A549 (cell line): ENCODE measurements at places on chromosomes 5 and 9. TPM values are rescaled to one million over a fixed set of nuclear protein-coding genes. Genes with fewer than 3 reads are reported as not detected.

GRCh38 chr9:75893106-75893505 lies 2.6 kb downstream of the PCSK5 start:
- no peak for DNase-seq

DNA sequence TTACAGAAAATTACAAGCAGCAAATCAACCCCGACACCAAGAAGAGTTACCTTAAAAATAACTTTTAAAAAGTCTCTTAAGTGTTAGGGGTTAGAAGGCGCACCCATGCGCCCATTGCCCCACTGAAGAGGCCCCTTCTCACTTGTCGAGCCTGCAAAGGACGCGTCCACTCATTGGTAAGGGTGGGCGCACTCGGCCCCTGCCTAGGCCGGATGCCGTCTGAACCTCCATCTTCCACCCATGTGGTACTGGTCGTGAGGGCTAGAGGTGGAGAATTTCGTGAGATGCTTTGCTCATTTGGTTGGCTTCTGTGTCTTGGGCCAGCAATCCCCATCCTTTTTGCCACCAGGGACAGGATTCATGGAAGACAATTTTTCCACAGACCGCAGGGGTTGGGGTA lies 27.5 kb upstream of the LRRC14B start:
- DNase-seq = no peak

DNA sequence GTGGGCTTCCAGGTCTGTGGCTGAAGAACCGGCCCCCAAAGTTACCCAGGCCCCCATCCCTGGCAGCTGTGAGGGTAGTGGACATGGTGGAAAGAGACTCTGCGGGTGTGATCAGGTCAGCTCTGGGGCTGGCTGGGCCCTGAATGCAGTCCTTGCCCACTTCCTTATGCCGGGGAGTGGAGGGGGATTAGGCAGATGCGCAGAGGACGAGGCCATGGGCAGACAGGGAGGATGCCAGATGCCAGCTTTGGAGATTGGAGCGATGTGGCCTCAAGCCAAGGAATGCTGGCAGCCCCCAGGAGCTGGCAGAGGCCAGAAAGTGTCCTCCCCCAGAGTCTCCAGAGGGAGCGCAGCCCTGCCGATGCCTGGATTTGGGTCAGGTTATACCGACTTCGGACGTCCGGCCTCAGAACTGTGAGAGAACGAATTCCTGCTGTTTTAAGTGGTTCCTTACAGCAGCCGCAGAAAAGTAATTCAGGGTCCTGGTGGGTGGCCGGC lies 69.8 kb downstream of the ADAMTS2 start:
- no peak for DNase-seq

- DNase-seq = no peak
Observed at GRCh38 chr5:32317041-32317440, 4.3 kb upstream of the MTMR12 start.

GRCh38 chr5:134851307-134851923 lies 5.6 kb downstream of the C5orf24 start:
- DNase-seq = no peak

DNA sequence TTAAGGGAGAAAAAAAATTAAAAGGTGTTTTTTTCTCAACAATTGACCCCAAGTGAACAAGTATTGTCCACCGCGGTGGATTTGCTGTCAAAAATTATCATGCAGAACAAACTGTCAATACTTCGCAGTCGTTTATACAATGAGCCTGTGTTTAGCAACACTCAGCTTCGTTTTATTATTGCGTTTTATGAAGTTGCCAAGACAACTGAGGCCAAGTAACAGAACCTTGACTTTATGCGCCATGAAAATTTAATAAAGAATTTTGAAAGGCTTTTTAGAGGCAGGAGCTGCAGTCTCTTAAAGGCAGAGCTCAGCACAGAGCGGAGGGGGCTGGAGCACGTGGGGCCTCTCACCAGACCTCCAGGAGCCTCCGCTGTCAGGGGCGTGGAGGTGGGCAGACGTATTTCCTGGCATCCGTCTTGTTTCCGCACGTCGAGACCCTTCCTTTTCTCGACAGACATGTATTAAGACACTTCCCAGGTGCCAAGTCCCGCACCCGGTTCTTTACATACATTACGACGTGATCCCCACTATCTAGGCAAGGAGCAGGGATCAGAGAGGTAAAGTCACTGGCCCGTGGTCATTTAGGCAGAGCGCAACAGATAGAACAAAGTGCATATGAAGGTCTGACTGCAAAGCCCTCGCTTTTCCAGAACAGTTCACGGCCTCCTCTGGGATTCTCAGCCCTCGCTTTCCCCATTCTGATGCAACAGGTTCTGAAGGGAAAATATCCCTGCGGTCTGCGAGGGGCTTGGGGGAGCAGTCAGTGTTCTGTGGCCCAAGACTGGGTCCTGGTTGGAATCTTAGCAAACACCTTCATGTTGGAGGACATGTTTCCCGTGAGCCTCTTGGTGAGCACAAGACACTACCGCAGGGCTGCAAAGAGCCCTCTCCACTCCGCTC lies 164.4 kb downstream of the DAB2IP start:
- DNase-seq = no peak

DNA sequence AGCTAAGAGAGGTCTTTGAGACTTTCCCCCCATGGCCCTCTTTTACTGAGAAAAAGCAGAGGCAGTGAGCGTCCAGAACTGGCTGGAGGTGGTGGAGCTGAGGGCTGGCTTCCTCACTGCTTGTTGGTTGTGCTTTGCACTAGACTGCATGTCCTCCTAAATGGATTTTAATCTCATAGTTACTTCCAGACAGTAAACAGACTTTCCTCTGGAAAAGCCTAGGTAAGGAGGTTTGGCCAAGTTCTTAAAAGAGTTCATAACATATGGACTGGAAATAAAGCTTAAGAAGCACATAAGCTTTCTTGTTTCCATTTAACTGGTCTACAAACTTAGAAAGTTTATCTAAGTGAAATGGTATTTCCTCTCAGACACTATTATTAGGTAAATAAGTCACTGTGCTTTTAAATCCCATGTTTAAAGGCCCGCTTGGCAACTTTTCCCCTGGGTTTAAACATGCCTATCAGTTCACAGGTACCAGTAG lies 2.0 kb downstream of the ASPN start:
- DNase-seq = no peak

DNA sequence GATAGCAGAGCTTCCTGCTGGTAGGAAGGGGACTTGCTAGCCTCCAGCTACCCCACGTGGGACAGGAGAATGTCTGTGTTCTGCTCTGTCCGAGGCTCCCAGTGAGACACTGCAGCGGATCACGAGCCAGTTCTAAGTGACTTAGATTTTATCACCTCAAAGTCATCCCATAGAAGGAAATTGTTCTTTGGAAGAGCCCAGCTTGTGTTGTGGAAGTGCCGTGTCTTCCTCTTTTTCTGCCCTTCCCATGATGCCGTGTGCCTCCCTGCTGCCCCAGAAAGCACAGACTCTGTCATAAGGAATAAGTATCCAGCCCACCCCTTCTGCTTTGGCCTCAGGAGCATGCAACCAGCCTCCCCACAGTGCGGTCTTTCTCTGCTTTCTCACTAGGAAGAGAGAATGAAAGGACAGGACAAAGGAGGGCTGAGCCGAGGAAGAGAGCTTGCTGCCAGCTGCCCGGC lies 35.6 kb downstream of the RUFY1 start:
- DNase-seq = no peak

DNA sequence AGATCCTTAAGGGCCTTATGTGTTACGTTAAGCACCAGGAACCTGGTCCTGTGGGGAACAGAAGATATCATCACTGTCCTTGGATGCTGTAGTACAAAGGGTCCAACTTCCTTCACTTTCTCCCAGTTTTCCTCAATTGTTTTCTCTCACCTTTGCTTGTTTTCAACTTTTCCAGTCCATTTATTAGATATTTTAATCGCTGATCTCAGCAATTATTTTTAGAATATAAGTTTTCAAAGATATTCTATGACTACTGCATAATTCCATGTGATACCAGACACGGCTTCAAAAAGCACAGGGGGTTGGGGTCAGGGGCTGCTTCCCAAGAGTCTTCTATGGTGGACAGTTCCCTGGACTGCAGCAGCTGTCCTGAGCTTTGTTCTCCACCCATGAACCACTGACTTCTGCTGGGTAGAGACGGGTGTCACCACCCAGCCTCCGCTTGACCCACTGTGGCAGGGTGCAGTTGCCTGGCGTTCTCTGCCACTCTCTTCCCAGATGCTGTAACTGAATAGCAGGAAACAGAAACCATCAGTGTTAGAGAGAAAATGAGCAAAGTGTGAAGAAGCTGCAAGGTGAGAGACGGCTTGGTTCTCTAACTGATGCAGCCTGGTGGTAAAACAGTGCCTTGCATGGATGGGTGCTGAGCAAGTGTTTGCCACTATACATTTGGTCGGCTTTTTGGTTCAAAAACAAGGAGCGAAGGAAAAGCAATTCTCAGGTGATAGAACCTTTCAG lies 383.0 kb downstream of the RAB3C start:
- DNase-seq = no peak

GRCh38 chr9:92614763-92615461 lies 55.0 kb downstream of the IPPK start:
- DNase-seq = no peak

- DNase-seq = peak; percentile 14
Observed at GRCh38 chr5:127441799-127442484, 75.5 kb upstream of the PRRC1 start.

- DNase-seq = no peak
Observed at GRCh38 chr5:80865551-80865950, 94.6 kb upstream of the RASGRF2 start.

GRCh38 chr5:15544039-15544438 lies 44.1 kb downstream of the FBXL7 start:
- DNase-seq = no peak

DNA sequence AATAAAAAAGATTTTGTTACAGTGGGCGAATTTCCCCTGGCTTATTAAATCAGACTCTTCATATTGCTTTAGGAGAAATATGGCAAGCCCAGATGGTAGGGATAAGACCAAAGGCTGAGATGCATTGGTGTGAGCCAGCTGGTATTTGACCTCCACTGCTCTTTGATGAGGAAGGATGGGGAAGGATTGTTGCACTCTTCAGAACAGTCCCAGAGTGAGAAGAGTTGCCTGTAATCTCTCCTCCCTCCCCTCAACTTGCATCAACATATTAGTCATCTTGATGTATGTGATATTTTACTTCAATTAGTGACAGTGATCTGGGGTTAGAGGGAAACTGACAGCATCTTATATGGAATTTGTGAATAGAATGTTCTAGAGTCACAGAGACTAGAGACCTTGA lies 136.6 kb downstream of the ADAMTS12 start:
- DNase-seq = no peak

- DNase-seq = no peak
Observed at GRCh38 chr5:68071282-68071632, 144.3 kb upstream of the PIK3R1 start.

DNA sequence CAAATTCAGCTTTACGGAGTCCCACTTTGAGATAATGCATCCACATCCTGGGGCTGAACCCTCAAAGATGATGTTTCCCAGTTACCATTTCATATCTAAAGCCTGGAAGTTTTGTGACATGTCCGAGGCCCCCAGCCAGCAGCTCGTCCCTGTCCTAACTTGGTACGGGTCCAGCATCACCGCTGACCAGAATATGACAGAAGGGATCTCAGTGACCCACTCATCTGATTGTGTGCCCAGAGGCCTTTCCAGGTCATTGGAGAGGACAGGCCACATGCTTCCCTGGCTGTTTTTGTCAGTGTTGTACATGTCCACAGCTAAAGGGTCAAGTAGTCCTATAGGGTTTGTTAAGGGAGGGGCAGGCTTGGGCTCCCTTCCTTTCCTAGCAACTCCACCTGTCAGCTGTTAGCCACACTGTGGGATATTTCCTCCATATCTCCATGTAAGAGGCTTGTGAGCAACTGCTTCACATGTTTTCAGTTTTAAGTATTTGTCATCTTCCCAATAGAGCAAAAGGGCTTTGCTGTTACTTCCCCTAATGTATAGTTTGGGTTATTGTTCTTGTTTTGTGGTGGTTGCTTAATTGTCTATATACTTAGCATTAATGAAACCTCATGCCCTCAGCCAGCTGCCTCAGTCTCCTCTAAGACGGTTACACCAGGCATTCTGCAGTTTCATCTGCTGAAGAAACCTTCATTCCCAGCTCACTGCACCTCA lies 33.4 kb downstream of the SECISBP2 start:
- no peak for DNase-seq

GRCh38 chr9:114500697-114501292 lies 4.5 kb downstream of the WHRN start:
- DNase-seq = no peak

GRCh38 chr9:82295181-82295580 lies 306.6 kb downstream of the SPATA31D1 start:
- no peak for DNase-seq

- no peak for DNase-seq
Observed at GRCh38 chr5:96569770-96570169, 92.4 kb upstream of the CAST start.

- DNase-seq = peak; percentile 42
Observed at GRCh38 chr9:21252721-21253547, 13.1 kb upstream of the IFNA14 start.

DNA sequence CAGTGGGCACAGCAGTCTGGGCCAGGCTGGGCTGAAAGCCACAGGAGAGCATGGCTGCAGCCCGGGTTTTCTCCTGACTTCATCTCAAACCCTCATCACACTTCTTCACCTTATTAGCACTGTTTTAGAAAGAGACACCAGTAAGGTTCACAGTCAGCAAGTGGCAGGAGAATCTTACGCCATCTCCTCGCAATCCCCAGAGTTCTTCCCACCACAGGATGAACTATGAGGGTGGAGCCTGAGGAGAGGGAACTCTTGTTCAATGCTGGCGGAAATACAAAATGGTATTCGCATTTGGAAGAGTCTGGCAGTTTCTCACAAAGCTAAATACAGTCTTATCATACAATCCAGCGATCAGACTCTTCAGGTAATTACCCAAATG lies 14.7 kb downstream of the BICD2 start:
- DNase-seq = no peak

DNA sequence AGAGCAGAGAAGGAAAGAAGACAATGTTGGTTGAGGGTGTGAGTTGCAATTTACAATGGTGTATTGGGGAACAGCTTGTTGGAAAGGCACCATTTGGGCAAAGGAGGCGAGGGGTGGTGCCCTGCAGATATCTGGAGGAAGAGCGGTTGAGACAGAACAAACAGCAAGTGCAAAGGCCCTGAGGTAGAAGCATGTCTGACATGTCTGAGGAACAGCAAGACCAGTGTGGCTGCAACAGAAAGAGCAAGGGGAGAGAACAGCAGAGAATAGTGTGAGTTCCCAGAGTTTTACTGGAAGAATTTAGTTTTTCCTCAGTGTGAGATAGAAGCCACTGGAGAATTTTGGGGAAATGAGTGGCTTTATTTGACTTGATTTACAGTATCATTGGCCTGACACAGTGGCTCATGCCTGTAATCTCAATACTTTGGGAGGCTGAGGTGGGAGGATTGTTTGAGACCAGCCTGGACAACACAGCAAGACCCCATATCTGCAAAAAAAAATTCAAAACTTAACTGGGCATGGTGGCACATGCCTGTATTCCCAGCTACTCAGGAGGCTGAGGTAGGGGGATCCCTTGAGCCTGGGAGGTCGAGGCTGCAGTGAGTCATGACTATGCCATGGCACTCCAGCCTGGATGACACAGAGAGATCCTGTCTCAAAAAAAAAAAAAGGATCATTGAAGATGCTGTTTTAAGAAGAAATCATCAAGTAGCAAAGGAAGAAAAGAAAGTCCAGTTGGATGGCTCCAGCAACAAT lies 13.6 kb downstream of the CMBL start:
- DNase-seq = no peak

SLCO6A1 gene
- not detected in 3 replicates for polyA plus RNA-seq

PELO gene
- polyA plus RNA-seq = 15.6 to 16.0 TPM (median 15.6 TPM) in 3 replicates

OR1Q1 gene
- polyA plus RNA-seq = 0.10 to 0.11 TPM in 2 of 3 replicates, not detected in the other

ACSL6 gene
- 0.05 to 0.07 TPM (median 0.06 TPM) in 3 replicates for polyA plus RNA-seq

TLX3 gene
- not detected in 3 replicates for polyA plus RNA-seq
